ENCODE measurements at places on chromosomes 16 and 17.
A peak's percentile ranks its signal among the peaks of the same experiment; 100 is the strongest.

GRCh38 chr16:6571044-6571443 is 761.6 kb upstream of the RBFOX1 start:
- DNase-seq: no peak

- DNase-seq: peak; percentile 87
Measured at GRCh38 chr17:79085154-79085920, 10.7 kb downstream of the ENGASE start.

DNA sequence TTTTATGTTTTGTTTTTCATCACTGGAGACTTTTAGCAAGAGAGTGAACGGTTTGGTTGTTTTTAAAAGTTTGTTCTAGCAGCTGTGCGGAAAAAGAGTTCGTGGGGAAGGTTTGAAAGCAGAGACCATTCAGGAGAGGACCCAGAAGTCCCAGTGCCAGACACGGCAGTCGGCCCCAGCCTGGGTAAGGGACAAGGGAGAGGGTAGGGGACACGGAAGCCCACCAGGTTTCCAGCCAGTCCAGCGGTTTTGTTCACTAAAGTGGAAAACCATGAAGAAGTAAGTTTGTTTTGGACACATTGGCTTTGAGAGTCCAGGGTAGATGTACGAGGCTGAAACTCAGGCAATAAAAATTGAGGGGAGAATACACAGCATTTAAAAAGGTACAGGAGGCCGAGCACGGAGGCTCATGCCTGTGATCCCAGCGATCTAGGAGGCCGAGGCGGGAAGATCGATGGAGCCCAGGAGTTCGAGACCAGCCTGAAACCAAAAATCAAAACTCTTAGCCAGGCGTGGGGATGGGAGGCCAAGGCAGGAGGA is 56.8 kb upstream of the RPH3AL start:
- DNase-seq: no peak

DNA sequence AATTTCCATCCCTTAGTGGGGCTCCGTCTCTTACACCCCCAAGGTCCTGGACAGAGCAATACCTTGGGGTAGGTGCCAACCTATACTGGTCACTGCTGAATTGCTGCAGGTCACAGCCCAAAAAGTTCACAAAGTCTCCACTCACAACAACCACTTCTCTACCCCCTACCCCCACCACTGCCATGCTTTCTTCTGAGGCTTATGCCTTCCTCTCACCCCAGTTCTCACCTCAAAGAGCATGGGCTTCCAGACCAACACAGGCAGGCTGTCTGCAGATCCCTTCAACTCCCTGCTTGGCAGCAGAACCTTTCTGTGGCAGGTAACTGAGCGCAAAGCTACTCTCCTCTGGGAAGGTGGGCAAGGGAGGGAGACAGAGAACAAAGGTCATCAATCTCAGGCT is 35.5 kb downstream of the C16orf78 start:
- no peak for DNase-seq

DNA sequence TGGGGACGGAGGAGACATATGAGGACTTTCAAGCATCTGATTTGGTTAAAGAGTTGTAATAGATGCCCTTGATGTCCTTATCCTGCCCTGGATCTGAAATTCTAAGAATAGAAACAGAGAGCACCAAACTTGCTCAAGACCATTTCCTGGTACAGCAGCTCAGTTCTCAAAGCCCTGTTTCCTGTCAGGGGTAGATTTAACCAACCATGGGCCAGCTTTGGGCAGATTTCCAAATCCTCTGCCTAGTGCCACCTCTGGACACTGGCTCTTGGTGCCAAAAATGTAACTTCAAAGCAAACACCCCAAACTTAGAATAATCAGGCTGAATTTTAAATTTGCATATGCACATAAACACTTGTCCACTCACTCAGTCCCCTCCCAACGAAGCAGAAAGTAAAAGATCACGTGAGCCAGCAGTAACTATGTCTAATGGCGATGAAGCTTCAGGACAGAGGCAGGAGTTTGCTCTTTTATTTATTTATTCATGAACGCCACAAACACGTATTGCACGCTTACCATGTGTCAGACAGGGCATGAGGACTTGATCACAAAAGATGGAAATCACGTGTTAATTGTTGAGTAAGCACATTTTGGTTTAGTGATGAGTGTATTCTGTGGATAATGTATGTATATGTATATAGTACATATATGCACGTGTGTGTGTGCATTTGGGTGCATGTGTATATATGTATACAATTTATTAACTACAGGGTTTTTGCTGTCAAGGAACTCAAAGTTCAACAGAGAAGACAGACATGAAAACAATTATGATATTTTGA is 23.1 kb upstream of the SDK2 start:
- DNase-seq: no peak

- DNase-seq: no peak
Measured at GRCh38 chr17:77746896-77747554, 211.5 kb upstream of the TNRC6C start.

DNA sequence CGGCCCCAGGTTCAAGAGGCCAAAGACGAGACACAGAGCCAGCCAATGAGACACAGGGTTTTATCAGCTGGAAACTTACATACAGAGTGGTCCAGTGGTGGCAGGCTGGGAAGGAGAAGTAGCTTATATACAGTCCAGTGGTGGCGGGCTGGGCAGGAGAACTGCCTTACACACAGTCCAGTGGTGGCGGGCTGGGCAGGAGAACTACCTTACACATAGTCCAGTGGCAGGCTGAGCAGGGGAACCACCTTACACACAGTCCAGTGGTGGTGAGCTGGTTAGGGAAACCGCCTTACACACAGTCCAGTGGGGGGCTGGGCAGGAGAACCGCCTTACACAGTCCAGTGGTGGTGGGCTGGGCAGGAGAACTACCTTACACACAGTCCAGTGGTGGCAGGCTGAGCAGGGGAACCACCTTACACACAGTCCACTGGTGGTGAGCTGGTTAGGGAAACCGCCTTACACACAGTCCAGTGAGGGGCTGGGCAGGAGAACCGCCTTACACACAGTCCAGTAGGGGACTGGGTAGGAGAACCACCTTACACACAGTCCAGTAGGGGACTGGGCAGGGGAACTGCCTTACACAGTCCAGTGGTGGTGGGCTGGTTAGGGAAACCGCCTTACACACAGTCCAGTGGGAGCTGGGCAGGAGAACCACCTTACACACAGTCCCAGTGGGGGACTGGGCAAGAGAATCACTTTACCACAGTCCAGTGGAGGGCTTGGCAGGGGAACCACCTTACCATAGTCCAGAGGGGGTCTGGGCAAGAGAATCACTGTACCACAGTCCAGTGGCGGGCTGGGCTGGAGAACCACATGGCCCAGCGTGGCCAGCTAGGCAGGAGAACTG is 90.9 kb downstream of the GAS7 start:
- DNase-seq: no peak

DNA sequence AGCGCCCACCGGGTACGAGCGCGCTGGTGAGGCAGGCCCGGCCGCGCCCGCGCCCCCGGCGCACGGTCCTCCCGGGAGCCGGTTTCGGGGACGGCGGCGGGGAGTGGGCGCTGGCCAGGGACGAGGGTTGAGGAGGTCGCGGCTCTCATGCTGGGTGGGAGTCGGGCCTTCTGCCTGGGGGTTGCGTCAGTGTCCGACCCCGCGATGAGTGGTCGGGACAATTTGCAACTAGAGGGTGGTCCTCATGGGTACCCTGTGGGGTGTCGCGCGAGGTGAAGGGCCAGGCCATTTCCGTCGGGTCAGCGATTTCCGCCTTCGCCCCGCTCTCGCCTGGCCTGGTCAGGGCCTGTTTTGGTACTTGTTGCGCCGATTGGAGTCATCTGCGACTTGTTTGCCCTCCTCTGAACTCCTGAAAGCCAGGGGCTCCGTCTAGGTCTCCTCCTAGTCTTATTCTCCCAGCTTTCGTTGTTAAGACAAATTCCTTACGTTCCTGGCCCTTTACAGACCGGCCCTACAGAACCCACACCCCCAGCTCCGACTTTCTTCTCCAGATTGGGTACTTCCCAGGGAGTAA is 14.9 kb downstream of the NAA60 start:
- DNase-seq: peak; percentile 52

DNA sequence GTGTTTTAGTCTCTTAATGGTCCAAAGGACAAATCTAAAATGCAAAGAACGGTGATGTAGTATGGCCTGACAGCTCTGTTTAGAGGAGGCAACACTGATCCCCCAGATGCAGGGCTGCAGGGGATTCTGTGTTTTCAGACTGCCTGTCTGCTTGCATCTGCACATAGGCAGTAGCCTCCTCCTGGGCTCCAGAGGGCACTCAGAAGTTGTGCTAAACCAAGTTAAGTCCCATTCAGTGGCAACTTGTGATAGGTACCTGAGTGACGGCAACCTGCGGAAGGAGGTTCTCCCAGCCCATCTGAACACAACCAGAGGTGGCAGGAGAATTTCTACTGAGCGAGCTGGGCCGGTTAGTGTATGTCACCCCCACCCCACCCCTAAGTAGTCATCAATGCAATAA is 9.9 kb downstream of the HAS3 start:
- no peak for DNase-seq

GRCh38 chr17:79781736-79782575 is 4.0 kb downstream of the CBX2 start:
- DNase-seq: no peak

- DNase-seq: no peak
Measured at GRCh38 chr17:44831371-44831770, 1.3 kb upstream of the GJC1 start.

- no peak for DNase-seq
Measured at GRCh38 chr16:6771956-6772355, 560.7 kb upstream of the RBFOX1 start.

GRCh38 chr17:63665527-63666214 is 34.3 kb downstream of the LIMD2 start:
- DNase-seq: no peak

All from NCI-H1417 (cell line).